ENCODE measurements at places on chromosomes 3 and 15. TPM values are rescaled to one million over a fixed set of nuclear protein-coding genes. Genes with fewer than 3 reads are reported as not detected.

GPR62 gene
- not detected for total RNA-seq

MUC20 gene
- total RNA-seq = 4.1 TPM

CAV3 gene
- not detected for total RNA-seq

GOLGA8Q gene
- total RNA-seq = 4.1 TPM

SMAD6 gene
- 0.07 TPM for total RNA-seq

P2RY14 gene
- total RNA-seq = 0.31 TPM

PARL gene
- 47.1 TPM for total RNA-seq

CAND2 gene
- total RNA-seq = 0.52 TPM

SLC27A2 gene
- 2.7 TPM for total RNA-seq

PCLAF gene
- total RNA-seq = 2.2 TPM

HIGD2B gene
- total RNA-seq = 1.8 TPM

PIF1 gene
- total RNA-seq = 9.7 TPM

SLC15A2 gene
- 2.2 TPM for total RNA-seq

ROBO1 gene
- total RNA-seq = not detected

All from natural killer cell (primary cell).